ENCODE measurements at places on chromosomes 16 and 17. TPM values are rescaled to one million over a fixed set of nuclear protein-coding genes. Genes with fewer than 3 reads are reported as not detected.

Gene NDUFAB1
- polyA plus RNA-seq = 37.1 TPM

Gene KCNG4
- not detected for polyA plus RNA-seq

Gene CCDC40
- 3.5 TPM for polyA plus RNA-seq

Gene CCDC200
- 0.26 TPM for polyA plus RNA-seq

Gene TP53TG3F
- not detected for polyA plus RNA-seq

Gene SLFN14
- polyA plus RNA-seq = not detected

Gene RNF222
- polyA plus RNA-seq = not detected

Gene CORO6
- polyA plus RNA-seq = 3.7 TPM

Gene CRHR1
- not detected for polyA plus RNA-seq
